ENCODE measurements at places on chromosomes 5 and 9.

- no peak for DNase-seq
Measured at GRCh38 chr5:156128026-156128425, 198.9 kb upstream of the SGCD start.

GRCh38 chr9:27554712-27555111, 18.6 kb downstream of the C9orf72 start:
- DNase-seq = no peak

DNA sequence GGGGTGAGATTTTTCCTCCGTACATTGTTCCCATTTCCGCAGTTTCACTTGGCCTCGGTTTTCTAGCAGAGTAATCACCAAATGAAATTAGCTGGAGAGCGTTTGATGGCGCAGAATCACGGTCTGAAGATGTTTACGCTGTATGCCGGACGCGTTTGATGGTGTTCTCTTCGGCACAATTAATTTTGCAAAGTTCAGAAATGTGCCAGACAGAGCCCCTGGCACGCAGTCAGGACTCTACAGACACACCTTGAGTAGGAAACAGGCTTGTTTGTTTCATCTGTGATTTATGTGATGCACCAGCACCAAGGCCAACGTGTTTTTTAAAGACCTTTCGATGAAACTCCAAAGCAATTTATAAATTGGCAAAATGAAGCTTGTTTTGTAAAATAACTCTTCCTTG, 863 bp upstream of the LIFR start:
- DNase-seq = no peak

GRCh38 chr5:177495243-177496060, 2.0 kb downstream of the PDLIM7 start:
- DNase-seq = no peak

GRCh38 chr9:127316586-127317323, 52.2 kb downstream of the GARNL3 start:
- no peak for DNase-seq

- DNase-seq = no peak
Measured at GRCh38 chr5:82917584-82917983, 159.6 kb downstream of the TMEM167A start.

DNA sequence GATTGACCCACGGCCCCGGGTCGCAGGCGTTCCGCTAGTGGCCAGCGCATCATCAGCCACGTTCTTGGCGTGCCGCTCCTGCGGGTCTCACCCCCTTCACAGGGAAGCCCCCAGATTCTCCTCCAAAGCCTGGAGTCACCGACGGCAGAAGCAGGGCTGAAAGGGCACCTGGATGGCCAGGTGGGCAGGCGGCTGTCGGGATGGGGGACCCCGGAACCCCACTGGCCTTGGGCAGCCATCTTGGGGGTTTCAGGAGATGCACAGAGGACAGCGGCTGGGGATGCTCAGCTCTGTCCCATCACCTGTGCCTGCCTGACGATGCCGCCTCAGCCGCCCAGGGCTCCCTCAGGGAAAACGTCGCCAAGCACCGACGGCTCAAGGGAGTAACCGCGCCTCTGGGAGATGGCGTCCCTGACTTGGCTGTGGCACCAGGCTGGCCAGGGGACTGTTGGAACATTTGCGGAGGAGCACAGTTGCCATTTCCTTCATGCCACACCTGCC, 14.1 kb upstream of the SLC9A3 start:
- no peak for DNase-seq

DNA sequence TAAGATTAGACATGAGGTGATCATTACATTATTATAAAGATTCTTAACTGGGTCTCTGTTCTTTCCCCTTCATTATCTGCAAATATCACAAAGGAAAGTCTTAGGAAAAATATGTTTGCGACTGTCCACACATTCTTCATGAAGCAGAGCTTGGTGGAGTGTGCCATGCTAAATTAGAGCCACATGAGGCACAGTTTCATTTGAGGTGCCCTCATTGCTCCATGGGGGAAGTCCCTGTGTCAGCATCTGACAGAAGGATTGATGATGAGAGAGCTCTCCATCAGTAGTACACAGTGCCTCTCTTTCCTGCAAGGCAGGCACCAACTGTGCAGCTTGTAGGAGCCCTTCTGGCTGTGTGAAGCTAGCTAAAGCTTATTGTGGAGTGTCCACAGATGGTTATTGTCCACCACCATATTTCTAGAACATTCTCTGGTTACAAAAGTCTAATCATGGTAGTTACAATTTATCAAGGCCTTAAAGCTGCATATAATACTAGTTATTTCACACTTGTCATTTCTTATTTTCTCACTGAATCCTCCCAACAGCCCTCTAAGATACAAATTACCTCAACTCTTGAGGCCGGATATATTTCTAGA, 63.9 kb downstream of the C9orf152 start:
- no peak for DNase-seq

DNA sequence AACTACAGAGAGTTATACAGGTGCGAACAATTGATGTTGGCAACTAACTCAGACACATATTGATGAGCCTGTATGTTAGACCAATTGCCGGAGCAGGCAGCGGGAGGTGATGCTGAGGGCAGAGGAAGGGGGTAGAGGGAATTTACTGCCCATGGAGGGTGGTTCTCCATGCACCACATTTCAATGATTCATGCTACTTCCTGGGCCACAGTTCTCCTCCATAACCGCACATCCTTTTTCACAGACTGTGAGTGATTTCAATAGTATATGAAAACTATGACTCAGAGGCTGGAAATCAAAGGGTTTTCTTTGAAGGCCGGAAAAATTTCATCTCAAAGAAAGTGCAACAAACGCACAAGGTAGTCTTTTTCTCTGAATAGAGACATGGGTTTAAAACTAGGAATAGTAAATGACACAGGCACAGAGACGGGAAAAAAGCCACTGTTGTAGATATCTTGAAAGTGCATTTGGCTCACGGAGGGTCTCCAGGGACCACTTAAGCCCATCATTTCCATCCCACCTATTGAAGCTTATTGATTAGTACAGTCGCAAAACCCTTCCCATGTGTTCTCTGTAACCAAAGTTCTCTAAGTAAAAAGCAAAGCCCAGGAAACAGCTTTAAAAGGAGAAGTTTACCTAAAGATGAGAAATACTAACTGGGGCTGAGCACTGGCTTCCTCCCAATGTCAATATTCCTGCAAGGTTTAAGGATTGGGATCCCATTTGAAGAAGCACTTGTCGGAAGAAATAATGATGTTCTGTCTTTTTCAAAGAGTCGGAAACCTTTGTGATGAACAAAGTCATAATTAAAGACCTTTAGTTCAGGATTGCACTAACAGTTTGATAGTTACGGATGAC, 28.0 kb upstream of the ADAM19 start:
- peak; percentile 32 for DNase-seq

GRCh38 chr5:159211729-159212174, 2.4 kb upstream of the RNF145 start:
- DNase-seq = no peak

DNA sequence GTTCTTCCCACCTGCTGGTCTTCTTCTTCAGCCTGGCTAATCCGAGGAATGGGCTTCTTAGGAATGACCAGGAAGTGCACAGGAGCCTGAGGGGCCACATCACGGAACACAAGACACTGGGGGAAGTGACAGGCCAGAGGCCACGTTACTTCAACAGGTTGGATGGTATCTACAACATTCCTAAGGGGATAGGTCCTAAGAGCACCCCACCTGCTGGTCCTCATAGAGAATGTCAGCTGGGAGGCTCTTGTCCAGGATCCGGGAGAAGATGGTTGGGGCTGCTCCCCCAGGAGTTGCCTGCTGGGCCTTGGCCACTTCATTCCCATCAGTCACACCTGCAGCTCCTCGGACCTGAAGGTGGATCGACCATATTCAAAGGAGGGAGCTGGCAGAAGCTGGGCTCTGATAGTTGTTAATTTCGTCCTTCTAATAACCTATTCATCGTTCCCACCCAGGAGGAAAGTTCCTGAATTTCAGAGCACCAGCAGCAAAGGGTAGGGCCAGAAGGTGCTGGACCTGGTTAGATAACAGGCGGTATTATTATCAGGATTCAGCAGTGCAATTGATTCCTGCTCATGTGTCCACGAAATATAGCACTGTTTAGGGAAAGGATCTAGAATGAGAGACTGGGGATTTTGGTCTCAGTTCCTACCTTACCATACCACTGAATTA, 1.3 kb downstream of the HINT2 start:
- no peak for DNase-seq

DNA sequence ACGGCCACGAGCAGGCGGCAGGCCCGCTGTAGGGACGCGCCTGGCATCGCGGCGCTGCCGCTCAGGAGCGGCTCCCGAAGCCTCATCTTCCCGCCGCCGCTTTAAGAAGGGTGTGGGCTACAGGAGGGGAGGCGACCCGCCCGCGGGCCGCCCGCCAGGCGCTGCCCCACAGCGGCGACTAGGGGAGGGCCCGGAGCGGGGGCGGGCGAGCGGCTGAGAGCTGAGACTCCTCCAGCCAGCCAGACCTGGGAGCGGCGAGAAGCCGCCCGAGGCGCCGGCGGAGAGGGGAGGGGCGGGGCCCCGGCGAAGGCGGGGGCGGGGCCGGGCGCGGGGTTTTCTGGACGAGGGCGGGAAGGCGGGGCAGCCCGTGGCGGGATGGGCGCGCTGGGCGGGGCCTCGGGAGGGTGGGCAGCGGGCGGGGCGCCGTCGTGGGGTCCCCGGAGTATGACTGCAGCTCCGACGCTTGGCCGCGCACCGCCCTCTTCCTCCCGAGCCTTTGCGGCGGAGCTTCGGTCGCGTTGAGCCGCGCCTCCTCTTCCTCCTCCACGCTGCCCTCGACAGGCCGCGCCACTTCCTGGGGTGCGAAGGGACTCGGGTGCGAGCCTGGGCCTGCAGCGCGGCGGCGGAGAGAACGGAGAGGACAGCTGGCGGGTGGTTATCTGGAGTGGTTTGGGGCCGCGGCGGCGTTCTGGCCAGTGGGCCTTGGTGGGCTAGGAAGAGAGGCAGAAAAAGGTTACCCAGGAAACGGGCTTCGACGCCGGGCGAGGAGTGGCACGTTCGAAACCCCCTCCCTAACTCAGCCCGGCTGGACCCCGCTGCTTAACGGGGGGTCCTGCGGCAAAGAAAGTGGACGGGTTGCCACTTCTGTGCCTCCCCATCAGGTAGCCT, at the start of gene B4GALT1:
Gene B4GALT1 (minus strand): TSS at position 253 of the 888 bp plus-strand sequence. CDS start 167 bp downstream, at position 86.
- peak; percentile 92 for DNase-seq

DNA sequence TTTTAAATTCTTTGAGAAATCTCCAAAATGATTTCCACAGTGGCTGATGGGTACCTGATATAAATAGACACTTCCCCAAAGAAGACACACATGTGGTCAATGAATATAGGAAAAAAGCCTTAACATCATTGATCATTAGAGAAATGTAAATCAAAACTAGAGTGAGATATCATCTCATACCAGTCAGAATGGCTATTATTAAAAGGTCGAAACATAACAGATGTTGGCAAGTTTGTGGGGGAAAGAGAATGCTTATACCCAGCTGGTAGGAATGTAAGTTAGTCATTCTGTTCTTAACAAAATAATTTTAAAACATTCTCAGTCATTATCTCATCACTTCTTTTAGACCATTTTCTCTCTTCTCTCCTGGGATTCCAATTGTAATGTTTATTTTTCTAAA, 1666.0 kb upstream of the ACO1 start:
- DNase-seq = no peak

DNA sequence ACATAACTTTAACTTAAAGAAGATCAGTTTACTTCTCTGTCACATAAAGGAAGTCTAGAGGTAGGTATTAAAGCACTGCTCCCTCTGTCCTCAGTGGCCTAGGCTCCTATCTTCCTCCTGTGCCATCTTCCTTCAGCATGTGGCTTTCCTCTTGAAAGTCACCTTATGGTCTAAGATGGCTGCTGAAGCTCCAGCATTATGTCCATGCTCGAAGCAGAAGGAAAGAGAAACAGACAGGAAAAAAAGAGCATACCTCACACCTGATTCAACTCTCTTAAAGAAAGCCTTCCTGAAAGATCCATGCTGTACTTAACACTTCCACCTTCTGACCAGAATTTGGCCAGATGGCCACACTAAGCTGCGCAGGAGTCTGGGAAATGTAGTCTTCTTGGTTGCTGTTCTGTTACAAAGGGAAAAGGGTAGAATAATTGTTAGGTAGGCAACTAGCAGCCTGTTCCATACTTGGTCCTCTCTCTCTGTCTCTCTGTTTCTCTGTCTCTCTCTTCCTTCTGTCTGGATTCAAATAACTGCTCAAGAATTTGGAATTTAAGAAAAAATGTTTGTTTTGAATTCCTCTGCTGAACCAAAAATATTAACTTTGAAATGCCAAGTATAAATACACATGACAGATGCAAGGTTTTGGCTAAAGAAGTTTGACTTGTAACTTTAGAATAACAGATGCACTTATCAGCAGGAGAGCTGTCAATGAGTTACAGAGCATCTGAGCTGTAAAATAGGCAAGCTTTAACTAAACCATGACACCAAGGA, 16.0 kb downstream of the TMEM174 start:
- DNase-seq = no peak

- DNase-seq = no peak
Measured at GRCh38 chr9:104746798-104747197, 685 bp upstream of the NIPSNAP3A start.

GRCh38 chr9:115808695-115809094, 344.9 kb upstream of the PAPPA start:
- DNase-seq = no peak

DNA sequence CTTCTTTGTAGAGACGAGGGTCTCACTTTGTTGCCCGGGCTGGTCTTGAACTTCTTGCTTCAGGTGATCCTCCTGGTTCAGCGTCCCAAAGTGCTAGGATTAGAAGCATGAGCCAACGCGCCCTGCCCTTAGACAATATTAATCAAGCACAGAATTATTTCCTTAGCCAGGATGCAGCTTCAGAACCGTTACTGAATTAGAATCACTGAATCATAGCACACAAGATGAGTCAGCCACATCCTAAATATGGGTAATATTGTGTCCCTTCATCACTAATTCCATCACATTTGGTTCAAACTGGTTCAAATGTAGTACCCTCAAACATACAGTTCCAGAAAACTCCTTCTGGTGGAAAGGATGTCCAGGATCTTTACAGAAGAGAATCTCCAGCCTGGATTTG, 82.7 kb downstream of the BNC2 start:
- DNase-seq = no peak
